Chondrocyte (in vitro differentiated cells): ENCODE measurements at places on chromosomes 5 and 9. TPM values are rescaled to one million over a fixed set of nuclear protein-coding genes. Genes with fewer than 3 reads are reported as not detected.
A peak's percentile ranks its signal among the peaks of the same experiment; 100 is the strongest.

GRCh38 chr5:159459951-159460538 is 129.8 kb upstream of the IL12B start:
- peaks cover 12% of the 10 kb centered on the region for H3K27me3 ChIP-seq
- no peak overlapping the region for H3K27ac ChIP-seq
- H3K36me3 ChIP-seq = no peaks in the 10 kb centered on the region
- H3K4me1 ChIP-seq = peaks cover 9% of the 10 kb centered on the region

DNA sequence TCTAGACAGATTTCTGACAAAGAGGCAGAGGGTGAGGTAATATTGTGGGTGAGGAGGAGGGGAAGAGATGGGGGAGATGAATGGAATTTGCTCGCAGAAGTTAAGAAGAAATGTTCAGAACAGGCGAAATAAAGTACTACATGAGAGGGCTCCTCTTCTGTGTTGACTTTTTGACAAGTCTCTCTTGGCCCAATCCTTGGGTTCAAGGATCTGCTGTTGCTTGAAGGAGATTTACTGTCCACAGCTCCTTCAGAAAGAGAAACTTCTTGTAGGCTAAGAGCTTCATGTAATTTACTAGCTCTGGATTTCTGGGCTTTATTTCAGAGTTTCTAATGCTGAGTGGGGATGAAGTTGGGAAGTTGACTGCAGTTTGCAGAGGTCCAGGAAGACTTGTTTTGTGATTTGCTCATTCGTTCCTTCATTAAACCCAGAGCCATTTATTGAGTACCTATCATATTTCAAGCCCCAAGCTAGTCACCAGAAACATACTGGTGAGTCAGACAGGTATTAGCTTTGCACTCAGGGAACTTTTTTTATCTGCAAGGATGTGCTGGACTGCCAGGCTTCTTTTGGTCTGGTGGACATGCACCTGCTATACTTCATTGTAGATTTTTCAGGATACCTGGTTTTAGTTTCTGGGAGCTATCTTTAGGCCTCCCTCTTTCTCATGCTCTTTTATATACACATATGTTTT is 402.9 kb upstream of the CLINT1 start:
- no peaks in the 10 kb centered on the region for H3K36me3 ChIP-seq

- H3K36me3 ChIP-seq = peaks cover 3% of the 10 kb centered on the region
- peaks cover 6% of the 10 kb centered on the region for H3K4me1 ChIP-seq
- DNase-seq = no peak
- H3K4me3 ChIP-seq = no peak overlapping the region
- H3K27me3 ChIP-seq = peaks cover 28% of the 10 kb centered on the region
These were observed 161.2 kb upstream of the PITX1 start for GRCh38 chr5:135195270-135195608.

DNA sequence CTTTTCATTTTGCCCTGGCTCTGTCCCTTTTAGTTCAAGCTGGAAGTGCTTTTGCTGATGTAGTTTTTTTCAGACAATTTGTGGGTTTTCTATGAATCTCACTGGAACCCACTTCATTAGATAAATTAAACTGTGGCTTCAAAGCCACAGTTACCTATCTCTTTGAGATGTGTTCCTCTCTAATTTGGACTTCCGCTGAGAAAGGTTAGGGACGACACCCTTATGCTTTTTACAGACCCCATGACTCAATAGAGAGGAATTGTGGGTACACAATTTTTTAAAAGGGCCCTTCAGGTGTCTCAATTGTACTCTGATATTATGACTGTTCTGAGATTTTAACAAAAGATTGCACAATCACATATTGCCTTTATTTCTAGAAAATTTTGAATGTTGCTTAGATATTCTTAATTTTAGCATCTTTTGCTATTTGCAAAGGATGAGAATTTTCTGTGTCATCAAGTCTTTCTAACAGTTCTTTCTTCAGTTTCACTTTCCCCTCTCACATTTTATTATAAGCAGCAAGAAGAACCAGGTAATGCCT is 110.6 kb downstream of the GADD45G start:
- no peak for DNase-seq
- no peak overlapping the region for H3K27ac ChIP-seq
- H3K27me3 ChIP-seq = peaks cover 3% of the 10 kb centered on the region
- H3K4me1 ChIP-seq = no peaks in the 10 kb centered on the region
- H3K36me3 ChIP-seq = no peaks in the 10 kb centered on the region
- no peak overlapping the region for H3K4me3 ChIP-seq

- H3K27me3 ChIP-seq = no peaks in the 10 kb centered on the region
- H3K27ac ChIP-seq = peak overlapping the region; percentile 8
- no peak overlapping the region for H3K4me3 ChIP-seq
- H3K4me1 ChIP-seq = peaks cover 17% of the 10 kb centered on the region
- H3K36me3 ChIP-seq = peaks cover 51% of the 10 kb centered on the region
These were observed 33.2 kb upstream of the CSF1R start for GRCh38 chr5:150119421-150120061.

- H3K4me3 ChIP-seq = peak overlapping the region; percentile 85
- H3K36me3 ChIP-seq = peaks cover 10% of the 10 kb centered on the region
- DNase-seq = peak; percentile 90
These were observed 460 bp downstream of the DMRTA1 start for GRCh38 chr9:22446950-22447617.

DNA sequence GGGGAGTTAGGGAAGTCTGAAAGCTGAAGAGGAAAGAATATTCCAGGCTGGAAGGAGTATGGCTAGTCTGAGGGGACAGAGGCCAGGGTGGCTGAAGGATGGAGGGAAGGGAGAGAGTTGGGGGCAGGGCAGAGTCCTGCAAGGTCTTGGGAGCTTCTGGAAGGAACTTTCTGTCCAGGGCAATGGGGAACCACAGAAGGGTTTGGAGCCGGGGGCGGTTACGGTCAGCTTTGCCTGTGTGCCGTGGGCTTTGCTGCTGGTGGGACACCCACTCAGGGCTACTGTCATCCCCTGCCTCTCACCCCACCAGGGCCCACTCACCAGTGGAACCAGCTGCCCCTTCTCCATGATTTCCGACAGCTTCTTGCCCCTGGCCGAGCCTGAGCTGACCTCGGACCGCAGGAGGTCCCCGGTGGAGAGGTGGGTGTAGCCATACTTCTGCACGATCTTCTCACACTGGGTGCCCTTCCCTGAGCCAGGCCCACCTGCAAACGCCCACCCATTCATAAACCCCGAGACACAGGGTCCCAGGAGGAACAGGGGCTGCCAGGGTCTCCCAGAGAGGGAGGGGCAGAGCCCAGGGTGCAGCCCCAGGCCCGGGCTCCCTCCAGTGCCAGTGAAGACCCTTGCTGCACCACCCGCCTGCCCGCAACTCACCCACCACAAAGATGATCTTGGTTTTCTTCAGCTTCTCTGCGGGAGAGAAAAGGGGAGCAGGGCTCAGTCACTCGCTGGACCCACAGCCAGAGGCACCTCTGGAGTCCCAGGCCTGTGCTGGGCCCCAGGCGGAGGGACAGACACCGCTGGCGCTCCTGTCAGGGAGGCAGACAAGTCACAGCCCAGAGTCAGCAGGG is 4.9 kb downstream of the AK1 start:
- no peak overlapping the region for H3K27ac ChIP-seq
- DNase-seq = no peak
- peaks cover 30% of the 10 kb centered on the region for H3K4me1 ChIP-seq
- no peak overlapping the region for H3K4me3 ChIP-seq

The GADD45G gene
- 1.5 to 4.6 TPM (median 3.2 TPM) in 3 replicates for total RNA-seq

The IL13 gene
- not detected in 3 replicates for total RNA-seq

The GRIA1 gene
- 0.55 to 13.9 TPM (median 0.77 TPM) in 3 replicates for total RNA-seq

The RASGEF1C gene
- not detected in 3 replicates for total RNA-seq
